ENCODE measurements at places on chromosomes 7 and 10.

DNA sequence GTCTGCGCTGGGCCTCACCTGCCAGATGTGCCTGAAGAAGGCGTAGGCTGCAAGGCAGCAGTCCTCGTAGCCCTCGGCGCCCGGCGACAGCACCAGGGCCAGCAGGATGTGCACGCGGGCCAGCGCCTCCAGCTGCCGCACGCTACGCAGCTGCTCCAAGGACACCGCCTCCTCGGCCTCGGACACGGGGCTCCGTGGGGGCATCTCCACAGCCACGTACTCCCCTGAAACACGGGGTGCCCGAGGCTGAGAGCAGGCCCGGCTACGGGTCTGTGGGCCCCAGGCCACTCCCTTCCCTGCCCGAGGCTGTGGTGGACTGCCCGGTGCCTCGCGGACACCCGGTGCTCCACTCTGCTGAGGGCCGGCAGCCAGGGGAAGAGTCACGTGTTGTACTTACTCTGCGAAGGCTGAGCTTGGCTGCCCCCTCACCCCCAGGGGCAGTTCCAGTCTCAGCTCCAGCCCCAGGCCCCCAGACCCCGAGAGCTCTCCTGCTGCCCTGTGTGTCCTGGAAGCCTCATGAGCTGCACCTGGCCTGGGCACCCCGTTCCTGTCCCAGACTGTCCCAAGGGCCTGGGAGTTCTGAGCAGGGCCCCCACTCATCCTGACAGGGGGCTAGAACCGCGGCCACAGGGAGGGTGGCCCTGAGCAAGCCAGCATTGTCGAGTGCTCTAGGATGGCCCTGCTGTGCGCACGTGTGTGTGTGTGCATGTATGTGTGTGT, 62.8 kb downstream of the CFAP46 start:
- peaks cover 2% of the 10 kb centered on the region for H3K27me3 ChIP-seq
- H3K27ac ChIP-seq, result no peak overlapping the region
- no peak for DNase-seq
- H3K4me3 ChIP-seq, result no peak overlapping the region
- no peaks in the 10 kb centered on the region for H3K4me1 ChIP-seq
- H3K36me3 ChIP-seq, result no peaks in the 10 kb centered on the region

DNA sequence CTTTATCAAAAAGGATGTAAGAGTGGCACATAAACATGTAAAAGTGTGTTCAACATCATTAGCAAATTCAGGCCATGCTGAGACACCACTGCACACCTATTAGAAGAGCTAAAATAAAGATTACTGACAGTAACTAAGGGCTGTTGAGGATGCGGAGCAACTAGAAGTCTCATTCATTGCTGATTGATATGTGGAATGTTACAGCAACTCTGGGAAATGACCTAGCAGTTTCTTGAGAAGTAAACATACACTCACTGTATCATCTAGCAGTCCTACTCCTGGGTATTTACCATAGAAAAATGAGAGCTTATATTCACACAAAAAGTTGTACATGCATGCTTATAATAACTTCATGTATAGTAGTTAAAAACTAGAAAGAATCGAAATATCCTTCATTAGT, 77.3 kb downstream of the CCSER2 start:
- H3K36me3 ChIP-seq, result peaks cover 39% of the 10 kb centered on the region
- no peak overlapping the region for H3K4me3 ChIP-seq
- H3K27ac ChIP-seq, result no peak overlapping the region
- H3K27me3 ChIP-seq, result no peaks in the 10 kb centered on the region
- DNase-seq, result no peak
- H3K4me1 ChIP-seq, result peaks cover 14% of the 10 kb centered on the region

DNA sequence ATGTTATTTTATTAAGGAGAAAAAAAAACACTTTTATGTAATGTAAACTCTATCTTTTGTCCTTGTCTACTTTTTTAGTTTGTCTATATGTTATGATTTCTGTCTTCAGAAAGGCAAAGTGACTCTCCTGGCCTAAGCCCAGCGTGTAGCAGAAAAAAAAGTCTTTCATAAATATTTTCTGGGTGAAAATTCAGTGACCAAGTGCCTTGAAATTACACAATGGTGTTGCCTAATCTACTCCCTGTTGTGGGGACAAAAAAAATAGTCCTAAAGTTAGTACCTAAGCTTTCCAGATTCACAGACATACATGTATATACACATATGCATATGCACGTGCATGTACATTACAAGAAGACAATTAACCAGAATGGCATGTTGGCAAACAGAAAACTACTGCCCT, 1257.8 kb upstream of the SORCS1 start:
- H3K27me3 ChIP-seq, result no peaks in the 10 kb centered on the region
- no peak for DNase-seq
- no peak overlapping the region for H3K4me3 ChIP-seq
- H3K4me1 ChIP-seq, result no peaks in the 10 kb centered on the region

- peak overlapping the region; percentile 67 for H3K27ac ChIP-seq
- no peaks in the 10 kb centered on the region for H3K27me3 ChIP-seq
- H3K4me1 ChIP-seq, result peaks cover 41% of the 10 kb centered on the region
- H3K4me3 ChIP-seq, result peak overlapping the region; percentile 58
- no peaks in the 10 kb centered on the region for H3K36me3 ChIP-seq
Observed at GRCh38 chr7:139648941-139649425, 125.5 kb downstream of the CLEC2L start.

DNA sequence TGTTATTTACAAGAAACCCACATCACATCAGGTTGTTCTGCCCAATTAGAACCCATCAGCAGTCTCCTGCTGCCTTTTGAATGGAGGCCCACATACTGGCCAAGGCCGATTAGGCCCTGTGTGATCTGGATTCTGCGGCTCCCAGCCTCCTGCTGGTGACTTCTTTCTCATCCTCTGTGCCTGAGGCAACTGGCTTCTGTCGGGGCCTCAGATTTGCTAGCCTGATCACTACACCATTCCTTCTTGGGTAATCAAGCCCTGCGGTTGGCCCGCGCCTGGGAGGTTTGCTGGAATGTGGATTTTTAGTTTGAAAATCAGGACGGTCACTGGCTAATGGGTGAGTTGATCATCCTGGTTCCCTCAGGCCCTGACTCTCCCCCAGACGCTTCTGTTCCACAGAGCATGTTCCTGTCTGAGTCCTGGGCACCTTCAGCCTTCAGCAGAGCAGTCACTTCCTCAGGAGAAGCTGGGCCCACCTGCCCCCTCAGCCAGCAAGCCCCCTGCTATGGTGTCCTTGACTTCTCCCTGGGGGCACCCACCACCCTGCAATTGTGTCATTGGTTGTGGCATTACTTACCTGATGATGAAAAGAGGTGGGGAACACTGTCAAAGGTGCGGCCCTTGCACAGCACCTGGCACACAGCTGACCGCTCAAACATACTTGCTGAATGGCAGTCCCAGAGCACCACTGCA, 207.6 kb downstream of the PHTF2 start:
- H3K27me3 ChIP-seq, result peaks cover under 1% of the 10 kb centered on the region
- H3K27ac ChIP-seq, result no peak overlapping the region
- H3K4me1 ChIP-seq, result no peaks in the 10 kb centered on the region
- DNase-seq, result no peak
- H3K36me3 ChIP-seq, result no peaks in the 10 kb centered on the region

- H3K27me3 ChIP-seq, result peaks cover 10% of the 10 kb centered on the region
- DNase-seq, result no peak
- no peak overlapping the region for H3K27ac ChIP-seq
- no peaks in the 10 kb centered on the region for H3K36me3 ChIP-seq
Observed at GRCh38 chr10:75417522-75417927, 13.9 kb upstream of the LRMDA start.

GRCh38 chr10:29438271-29438670, 149.4 kb downstream of the LYZL1 start:
- no peak overlapping the region for H3K27ac ChIP-seq
- no peaks in the 10 kb centered on the region for H3K27me3 ChIP-seq
- no peaks in the 10 kb centered on the region for H3K4me1 ChIP-seq
- DNase-seq, result no peak
- H3K4me3 ChIP-seq, result no peak overlapping the region
- H3K36me3 ChIP-seq, result peaks cover 5% of the 10 kb centered on the region

DNA sequence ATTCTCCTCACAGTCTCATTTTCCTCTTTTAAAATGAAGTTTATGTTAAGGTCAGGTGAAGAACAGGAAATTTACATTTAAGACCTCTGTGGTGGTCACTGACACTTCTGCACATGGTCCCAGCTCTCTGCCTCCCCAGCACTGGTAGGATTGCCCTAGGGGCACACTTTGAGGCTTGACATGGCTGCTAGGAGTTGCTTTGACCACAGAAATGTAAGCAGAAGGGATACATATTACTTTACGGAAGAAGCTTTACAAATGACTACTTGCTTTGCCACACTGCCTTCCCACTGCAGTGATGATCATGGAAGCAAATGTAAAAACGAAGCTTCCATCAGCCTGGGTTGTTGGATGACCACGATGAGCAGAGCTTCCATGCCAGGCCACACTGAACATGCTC, 53.1 kb upstream of the RSU1 start:
- no peak overlapping the region for H3K4me3 ChIP-seq
- H3K36me3 ChIP-seq, result no peaks in the 10 kb centered on the region
- no peak overlapping the region for H3K27ac ChIP-seq
- DNase-seq, result no peak
- peaks cover 17% of the 10 kb centered on the region for H3K27me3 ChIP-seq

DNA sequence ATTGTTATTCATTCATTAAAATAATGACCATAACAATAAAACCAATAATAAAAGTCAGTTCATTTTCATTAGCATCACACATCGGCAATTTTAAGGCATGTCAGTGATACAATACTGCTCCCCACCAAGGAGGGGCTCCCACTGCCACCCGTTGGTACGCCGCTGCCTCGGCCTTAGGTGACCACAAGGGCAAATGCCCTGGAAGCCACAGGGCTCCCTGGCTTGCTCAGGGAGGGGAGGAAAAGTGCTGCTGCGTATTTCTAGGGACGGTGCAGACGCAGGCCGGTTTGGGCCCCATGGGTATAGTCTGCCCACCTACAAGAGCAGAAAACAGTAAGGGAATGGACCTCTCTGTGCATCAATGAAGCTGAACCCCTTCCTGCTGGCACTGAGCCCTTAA, 85.1 kb downstream of the SLIT1 start:
- no peak for DNase-seq
- no peak overlapping the region for H3K27ac ChIP-seq
- H3K36me3 ChIP-seq, result no peaks in the 10 kb centered on the region
- no peak overlapping the region for H3K4me3 ChIP-seq
- H3K27me3 ChIP-seq, result peaks cover 7% of the 10 kb centered on the region
- H3K4me1 ChIP-seq, result no peaks in the 10 kb centered on the region

DNA sequence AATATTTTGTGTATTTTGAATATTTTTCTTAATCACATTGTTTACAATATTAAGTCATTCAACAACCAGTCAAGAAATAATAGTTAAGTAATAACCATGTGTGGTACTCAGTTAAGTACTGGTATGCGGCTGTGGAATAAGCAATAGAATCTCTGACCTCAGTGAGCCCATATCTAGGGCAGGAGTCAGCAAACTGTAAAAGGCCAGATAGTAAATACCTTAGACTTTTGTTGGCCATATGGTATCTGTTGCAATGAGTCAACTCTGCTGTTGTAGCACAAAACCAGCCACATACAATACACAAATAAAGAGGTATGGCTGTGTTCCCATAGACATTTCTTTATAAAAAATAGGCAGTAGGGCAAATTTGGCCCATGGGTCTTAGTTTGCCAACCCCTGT, 311.6 kb upstream of the SEMA3A start:
- no peak for DNase-seq
- no peaks in the 10 kb centered on the region for H3K4me1 ChIP-seq
- no peak overlapping the region for H3K4me3 ChIP-seq
- H3K36me3 ChIP-seq, result no peaks in the 10 kb centered on the region
- H3K27me3 ChIP-seq, result no peaks in the 10 kb centered on the region
- H3K27ac ChIP-seq, result no peak overlapping the region

DNA sequence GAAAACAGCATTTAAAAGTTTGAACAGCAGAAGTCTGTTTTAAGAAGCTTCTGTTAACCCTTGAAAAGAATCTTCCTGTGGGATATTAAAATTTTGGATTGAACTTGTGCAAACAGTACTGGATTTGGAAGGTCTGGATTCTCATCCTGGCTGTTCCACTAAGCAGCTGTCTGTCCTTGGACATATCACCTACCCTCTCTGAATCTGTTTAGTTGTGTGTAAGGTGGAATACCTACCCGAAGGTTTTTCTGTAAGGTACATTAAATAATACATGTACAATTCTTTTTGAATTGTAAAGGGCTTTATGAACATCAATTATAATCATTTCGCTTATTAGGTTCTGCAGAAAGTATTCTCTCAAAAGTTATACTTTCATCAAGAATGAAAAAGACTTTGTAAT, 2.2 kb downstream of the PDCD4 start:
- H3K27me3 ChIP-seq, result no peaks in the 10 kb centered on the region
- H3K27ac ChIP-seq, result peak overlapping the region; percentile 23
- peak overlapping the region; percentile 78 for H3K4me3 ChIP-seq
- DNase-seq, result no peak
- peaks cover 40% of the 10 kb centered on the region for H3K4me1 ChIP-seq
- peaks cover 20% of the 10 kb centered on the region for H3K36me3 ChIP-seq
